HFF-Myc (cell line): ENCODE measurements at places on chromosomes 13 and 19.

- no peak for DNase-seq
Measured at GRCh38 chr13:32674503-32674902, 88.3 kb downstream of the PDS5B start.

- DNase-seq = no peak
Measured at GRCh38 chr19:2645826-2646225, 56.7 kb downstream of the GNG7 start.

- DNase-seq = no peak
Measured at GRCh38 chr13:36151591-36151990, 20.4 kb upstream of the DCLK1 start.

GRCh38 chr19:1170938-1171754, 2.9 kb downstream of the SBNO2 start:
- no peak for DNase-seq

DNA sequence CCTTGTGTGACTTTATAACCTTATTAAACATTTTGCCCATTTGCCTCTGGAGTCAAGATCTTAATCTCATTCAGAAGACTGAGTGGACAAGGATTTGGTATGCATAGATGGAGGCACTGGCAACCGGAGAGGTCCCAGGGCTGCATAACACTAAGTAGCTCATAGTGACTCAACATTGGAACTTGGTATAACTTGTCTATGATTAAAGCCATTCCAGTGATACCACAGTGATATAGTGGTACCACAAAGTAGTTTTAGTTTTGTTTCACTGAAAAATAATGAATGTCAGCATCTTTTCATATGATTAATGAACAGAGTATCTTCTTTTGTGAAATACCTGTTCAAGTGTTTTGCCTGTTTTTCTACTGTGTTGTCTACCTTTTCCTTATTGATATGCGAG, 26.4 kb downstream of the CDK8 start:
- DNase-seq = no peak
